Calu3 (cell line): ENCODE measurements at places on chromosomes 6 and 20. TPM values are rescaled to one million over a fixed set of nuclear protein-coding genes. Genes with fewer than 3 reads are reported as not detected.

ZNF165 gene
- 6.3 and 7.0 TPM in 2 replicates for total RNA-seq

TRAPPC3L gene
- not detected in 2 replicates for total RNA-seq

TBC1D7 gene
- 12.6 and 13.2 TPM in 2 replicates for total RNA-seq

SMOC2 gene
- total RNA-seq: 0.73 and 1.1 TPM in 2 replicates

PROKR2 gene
- total RNA-seq: not detected in 2 replicates

SEMG1 gene
- 0.21 TPM in 1 of 2 replicates, not detected in the other for total RNA-seq

TBX18 gene
- 48.5 and 49.2 TPM in 2 replicates for total RNA-seq

GSTA4 gene
- total RNA-seq: 0.38 TPM in 1 of 2 replicates, not detected in the other

XKR7 gene
- total RNA-seq: not detected in 2 replicates

LY6G6C gene
- total RNA-seq: 1.0 TPM in 1 of 2 replicates, not detected in the other

SLA2 gene
- not detected in 2 replicates for total RNA-seq

MAS1L gene
- not detected in 2 replicates for total RNA-seq

MATN4 gene
- 0.17 and 0.29 TPM in 2 replicates for total RNA-seq

ESF1 gene
- 14.7 and 15.1 TPM in 2 replicates for total RNA-seq

WFDC10B gene
- total RNA-seq: not detected in 2 replicates

IRAK1BP1 gene
- 4.2 and 4.5 TPM in 2 replicates for total RNA-seq
